ENCODE measurements at places on chromosomes 2 and 18.
A peak's percentile ranks its signal among the peaks of the same experiment; 100 is the strongest.

DNA sequence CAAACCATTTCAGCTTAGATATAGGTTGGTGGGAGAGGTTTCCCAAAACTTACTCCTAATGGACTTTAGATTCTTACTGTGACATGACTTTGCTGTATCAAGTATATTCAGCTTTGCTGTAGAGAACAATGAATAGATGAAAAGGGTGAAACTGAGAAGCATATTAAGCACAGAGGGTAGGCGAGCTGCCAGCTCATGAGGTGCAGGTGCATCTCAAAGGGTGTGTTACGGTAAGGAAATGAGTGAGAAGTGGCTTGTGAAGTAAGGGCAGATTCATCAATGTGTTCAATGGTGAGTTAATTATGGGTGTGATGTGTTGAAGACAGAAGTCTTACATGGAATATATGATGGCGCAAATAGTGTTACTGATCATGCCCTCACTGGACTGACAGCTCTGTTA is 49.3 kb downstream of the CD8B2 start:
- no peak for DNase-seq

DNA sequence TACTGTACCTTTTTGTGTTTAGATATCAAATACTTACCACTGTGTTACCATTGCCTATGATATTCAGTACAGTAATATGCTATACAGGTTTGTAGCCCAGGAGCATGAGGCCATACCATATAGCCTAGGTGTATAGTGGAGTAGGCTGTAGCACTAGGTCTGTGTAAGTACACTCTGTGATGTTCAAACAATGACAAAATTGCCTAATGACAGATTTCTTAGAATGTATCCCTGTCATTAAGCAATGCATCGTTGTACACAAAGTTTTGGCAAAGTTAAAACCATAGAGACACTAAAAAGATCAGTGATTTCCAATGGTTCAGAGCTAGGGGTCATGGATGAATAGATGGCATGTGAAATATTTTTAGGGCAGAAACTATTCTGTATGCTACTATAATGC is 415.5 kb downstream of the NCKAP5 start:
- no peak for DNase-seq

- DNase-seq: no peak
These were observed 13.9 kb downstream of the BIN1 start for GRCh38 chr2:127092901-127093516.

- no peak for DNase-seq
These were observed 253.6 kb downstream of the SOX11 start for GRCh38 chr2:5945742-5946141.

- no peak for DNase-seq
These were observed 47.1 kb downstream of the SLC25A12 start for GRCh38 chr2:171846894-171847293.

DNA sequence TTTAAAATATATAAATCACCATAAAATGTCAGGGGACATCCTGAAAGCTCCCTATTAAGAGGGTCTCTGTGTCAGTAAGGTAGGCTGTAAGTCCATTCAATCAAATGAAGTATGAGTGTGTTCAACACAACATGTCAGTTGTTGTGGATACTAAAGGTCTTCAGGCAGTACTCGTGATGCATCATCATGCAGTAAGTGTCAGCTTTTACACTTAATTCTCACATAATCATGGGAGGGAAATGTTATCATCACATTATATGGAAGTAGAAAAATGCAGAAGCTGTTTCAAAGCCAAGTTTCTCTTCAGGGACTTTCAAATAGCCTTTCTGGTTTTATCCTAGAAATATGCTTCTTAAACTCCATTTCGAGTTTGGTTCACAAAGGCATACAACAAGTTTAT is 477.1 kb upstream of the ID2 start:
- DNase-seq: no peak

DNA sequence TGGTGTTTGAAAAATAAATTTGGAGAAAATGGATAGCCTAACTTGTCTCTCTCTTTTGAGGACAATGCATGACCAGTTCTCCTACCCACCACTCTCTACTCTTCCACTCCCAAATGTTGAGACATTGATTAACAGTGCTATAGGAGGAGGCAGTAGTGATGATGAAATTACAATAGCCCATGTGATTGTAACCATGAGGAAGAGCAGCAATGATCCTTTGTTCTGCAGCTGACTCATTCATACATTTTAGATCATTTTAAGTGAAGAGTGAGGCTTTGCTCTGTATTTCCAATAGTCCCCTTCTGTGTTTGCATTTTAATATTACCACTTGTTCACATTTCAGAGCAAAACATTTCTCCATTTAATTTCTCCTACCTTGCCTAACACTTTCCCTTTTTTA is 592.3 kb downstream of the THSD7B start:
- no peak for DNase-seq

DNA sequence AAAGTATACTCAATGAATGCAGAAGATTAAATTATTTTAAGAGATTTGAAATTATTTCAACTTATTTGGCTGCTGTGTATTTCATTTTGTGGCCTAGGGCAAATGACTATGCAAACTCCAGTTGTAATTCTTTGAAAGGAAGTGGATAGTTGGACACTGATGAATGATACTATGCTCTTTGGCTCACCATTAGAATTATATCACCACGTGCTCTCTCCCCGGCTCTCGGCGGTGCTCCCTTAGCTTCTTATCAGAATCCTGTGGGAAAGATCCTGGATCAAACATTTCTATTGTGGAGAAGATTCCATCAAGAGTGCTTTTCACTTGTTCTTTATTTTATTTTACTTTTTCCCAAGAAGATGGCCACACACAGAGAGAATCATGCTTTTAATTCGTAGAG is 55.2 kb downstream of the ADCYAP1 start:
- no peak for DNase-seq

DNA sequence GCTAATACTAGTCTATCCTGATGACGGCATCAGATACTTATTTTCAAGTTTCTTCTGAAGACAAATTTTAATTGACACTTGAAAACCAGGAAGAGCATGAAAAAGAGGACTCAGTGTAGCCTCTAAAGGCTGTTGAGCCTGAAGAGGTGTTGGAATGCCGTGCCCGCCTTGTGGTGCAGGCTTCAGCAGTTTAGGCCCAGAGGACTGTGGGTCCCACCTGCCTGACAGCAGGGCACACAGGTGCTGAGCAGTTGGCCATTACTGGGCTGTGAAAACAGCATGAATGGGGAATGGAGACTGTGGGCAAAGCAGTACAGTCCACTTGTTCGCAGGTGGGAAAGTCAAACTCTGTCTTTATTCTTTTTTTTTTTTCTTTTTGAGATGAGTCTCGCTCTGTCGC is 49.8 kb upstream of the THOC1 start:
- DNase-seq: no peak

DNA sequence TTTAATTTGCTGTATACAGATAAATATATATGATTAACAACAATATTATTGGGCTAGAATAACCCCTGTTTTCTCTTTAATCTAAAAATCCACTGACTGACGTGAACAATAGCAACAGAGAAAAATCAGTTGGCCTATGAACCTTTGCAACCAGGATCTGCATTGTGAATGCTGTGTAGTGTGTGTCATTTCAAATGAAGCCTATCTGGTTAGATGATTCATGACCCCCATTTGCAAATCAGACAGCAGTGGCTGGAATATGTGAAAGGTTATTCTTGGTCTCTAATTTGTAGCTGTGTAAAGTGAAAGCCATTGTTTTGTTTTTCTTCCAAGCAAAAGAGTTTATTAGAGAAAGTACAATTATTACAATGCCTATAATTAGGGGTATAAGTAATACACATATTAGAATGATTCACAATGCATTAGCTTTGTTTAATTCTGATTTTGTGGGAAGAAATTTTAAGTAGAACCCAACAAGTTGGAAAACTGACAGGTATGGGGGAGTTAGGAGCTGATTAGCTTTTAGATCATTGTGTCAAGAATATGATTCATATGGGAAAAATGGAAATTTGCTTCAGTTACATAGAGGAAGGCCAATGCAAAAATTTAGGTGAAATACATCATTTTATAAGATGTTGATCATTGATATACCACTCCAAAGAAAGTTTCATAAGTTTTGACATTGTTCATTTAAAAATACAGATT is 1362.2 kb upstream of the TMEFF2 start:
- no peak for DNase-seq

DNA sequence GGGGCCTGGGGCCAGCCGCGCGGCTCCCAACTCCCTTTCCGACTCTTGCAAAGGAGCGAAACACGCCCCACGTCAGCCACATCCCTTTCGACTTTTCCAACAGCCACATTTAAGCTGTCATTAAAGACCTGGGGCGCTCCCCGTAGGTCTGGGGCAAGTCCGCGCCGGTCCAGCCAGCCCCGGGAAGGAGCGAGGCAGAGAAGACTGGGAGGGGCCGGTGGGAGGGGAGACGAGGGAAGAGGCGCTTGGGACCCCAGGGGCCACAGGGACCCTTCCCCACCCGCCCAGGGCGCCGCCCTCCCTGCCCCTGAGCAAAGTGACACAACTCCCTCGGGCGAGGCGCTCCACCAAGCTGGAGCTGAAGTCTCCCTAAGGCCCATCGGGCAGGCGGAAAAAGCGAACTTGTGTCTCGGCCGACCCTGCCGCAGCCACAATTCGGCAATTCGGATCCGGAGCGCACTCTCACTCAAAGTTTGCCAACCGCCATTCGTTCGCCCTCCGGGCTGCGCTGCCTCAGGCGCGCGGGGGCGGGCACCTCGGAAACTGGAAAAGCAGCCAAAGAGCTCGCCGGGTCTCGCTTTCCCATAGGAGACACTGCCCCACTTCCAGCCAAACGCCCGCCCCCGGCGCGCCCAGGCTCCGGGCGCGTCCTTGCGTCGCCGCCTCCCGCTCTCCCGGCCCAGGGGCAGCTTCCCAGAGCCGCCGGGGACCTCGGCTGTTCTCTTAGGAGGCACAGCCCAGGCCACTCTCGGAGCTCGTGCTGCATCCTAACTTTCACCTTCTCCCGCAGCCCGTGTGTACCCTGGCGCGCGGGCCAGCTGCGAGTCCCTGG is 1.1 kb upstream of the KCTD1 start:
- no peak for DNase-seq

- DNase-seq: no peak
These were observed 187.5 kb downstream of the TWIST2 start for GRCh38 chr2:239035361-239035814.

DNA sequence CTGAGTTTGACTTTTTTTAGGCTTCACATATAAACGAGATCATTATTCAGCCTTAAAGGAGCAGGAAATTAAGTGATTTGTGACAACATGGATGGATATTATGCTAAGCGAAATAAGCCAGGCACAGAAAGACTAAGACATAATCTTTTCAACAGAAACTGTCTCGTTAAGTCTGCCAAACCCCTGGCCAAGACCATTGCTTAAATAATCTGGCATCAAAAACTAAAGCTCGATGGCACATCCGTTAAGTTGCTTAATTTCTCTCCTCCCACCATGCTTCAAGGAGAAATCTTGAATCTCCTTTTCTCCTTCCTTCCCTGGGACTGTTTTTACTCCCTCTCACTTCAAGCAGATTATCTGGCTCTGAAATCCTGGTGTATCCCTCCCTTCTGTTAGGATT is 140.3 kb downstream of the GALNT14 start:
- DNase-seq: no peak

DNA sequence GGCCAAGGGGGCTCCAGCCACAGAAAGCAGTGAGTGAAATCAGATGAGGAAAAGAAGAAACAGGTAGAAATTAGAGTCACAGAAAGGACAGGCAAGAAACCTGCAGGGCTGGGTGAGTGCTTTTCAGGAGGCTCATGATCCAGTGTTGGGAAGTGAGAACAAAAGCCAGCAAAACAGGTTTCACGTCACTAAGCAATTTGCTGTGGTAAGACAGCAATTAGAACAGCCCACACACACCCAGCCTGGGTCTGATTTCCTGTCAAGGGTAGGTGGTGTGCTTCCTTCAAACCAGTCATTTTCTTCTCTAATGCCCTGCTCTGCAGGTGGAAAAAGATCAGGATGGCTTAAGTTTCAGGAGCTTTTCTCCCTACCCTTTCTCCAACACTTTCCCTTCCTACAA is 52.9 kb upstream of the XDH start:
- DNase-seq: no peak

DNA sequence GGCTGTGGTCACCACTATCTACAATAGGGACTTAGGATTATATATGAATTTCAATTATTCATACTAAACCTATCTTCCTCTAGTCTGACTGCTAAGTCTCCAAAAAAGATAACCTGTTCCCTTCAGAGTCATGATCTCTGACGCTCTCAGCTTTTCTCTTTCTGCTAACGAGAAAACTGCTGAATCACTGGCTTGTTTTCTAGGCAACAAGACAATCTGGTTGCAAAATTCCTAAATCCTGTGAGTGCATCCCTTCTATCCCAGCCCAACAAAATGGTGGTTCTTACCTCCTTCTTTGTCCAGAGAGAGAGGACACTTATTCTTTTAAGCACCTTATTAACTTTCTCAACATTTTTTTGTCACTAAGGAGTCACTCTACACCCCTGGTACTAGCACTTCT is 312.3 kb upstream of the PKDCC start:
- no peak for DNase-seq

GRCh38 chr2:176138923-176139660 is 9.6 kb downstream of the HOXD8 start:
- no peak for DNase-seq

- DNase-seq: no peak
These were observed 183.5 kb upstream of the GCFC2 start for GRCh38 chr2:75894170-75894569.

GRCh38 chr2:113760400-113760799 is 4.0 kb upstream of the SLC35F5 start:
- DNase-seq: no peak

DNA sequence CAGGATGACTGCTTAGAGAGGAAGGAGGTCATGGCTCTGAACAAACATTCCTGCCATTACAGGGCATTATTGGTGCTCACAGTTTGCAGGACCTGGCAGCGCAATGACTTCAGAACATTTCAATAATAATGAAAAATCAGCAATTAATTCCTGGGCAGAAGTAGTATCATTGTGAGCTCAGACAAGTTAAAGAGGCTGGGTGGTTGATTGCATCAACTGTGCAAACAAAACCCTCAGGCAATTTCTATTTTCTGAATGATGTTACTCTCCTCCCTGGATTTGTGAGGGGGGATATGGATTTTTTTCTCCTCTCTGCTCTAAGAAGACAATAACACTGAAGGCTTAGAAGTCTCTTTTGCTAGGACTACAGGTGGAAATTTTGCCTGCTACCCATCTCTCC is 168.1 kb upstream of the TACR1 start:
- no peak for DNase-seq

- no peak for DNase-seq
These were observed 463 bp downstream of the HS1BP3 start for GRCh38 chr2:20650393-20650876.

- DNase-seq: no peak
These were observed 15.0 kb upstream of the RNF103 start for GRCh38 chr2:86638712-86639111.

GRCh38 chr2:84954329-84954728 is 16.6 kb upstream of the KCMF1 start:
- no peak for DNase-seq

- peak; percentile 97 for DNase-seq
These were observed 10.4 kb downstream of the ADCY3 start for GRCh38 chr2:24909555-24910177.

DNA sequence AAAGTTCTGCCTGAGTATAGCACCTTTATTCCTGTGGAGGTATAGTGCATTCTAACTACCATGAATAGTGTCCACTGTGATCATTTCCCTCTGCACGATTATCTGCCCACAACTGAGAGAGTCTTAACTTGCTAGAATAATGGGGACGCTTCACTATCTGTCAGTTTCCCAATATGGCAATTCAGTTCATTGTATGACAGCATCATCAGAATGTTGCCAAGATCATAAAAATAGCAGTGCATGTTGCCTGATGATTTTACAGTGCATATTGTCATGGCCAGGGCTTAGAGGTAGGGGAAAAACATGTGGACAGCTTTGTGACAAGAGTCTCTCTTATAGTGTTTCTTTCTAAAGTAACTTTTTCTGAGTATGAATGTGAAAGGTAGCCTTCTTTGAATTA is 6.1 kb downstream of the RASGRP3 start:
- DNase-seq: no peak
